ENCODE measurements at places on chromosomes 4 and X.
A peak's percentile ranks its signal among the peaks of the same experiment; 100 is the strongest.

DNA sequence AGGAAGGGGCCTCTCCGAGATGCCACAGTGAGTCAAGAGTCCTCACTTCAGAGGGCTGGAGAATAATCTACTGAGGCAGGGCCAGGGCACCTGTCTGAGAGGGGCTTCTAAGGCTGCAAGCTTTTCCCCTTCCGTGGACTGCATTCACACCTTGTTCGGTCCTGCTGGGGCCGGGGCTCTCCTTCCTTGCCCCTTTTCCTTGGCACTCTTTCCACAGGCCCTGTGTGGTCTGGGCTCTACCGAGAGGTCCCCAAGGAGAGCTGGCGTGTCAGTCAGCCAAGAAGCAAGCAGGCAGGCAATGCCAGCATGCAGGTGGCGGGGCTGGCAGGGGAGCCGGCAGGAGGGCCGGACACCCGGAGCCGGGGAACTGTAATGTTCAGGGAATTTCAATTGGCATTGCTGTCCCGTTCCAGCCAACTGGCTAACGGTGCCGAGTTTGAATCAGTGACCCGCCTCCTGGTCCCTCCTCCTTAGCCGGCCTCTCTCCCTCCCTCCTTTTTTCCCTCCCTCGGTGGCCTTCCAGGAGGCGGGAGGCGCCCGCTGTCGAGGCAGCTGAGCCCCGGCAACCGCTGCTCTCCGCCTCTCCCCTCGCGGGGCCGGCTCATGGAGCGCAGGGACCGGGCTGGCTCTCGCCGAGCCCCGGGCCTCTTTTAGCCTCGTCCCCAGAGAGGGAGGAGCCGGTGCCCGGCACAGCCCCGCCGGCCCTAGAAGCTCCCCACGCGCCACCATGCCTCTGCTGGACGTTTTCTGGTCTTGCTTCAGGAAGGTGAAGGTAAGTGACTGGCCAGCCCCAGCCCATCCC is at the start of gene STARD8:
STARD8 (plus strand) TSS at position 511 of the 802 bp plus-strand sequence; CDS start at position 728, 217 bp downstream.
- no peak for DNase-seq

DNA sequence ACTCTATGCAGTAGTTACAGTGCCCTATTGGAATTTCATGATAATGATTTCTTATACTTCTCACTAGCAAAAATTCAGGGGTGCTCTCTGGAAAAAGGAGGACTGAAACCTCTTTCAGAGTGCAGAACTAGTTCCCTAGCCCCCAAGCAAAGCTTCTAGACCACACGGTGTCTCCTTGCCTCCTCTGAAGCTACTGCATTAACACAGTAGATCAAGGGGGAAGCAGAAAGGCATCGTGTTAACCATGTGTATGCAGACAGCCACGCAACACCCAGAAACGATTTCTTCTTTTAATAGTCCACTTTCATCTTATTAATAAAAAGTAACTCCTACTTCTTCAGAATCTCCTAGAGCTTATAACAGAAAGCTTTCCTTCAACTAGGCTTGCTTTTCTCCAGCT is 44.7 kb downstream of the MAML3 start:
- no peak for DNase-seq

- no peak for DNase-seq
Measured at GRCh38 chr4:3713817-3714641, 52.2 kb upstream of the ADRA2C start.

- DNase-seq, result no peak
Measured at GRCh38 chrX:122168241-122168640, 1015.8 kb upstream of the GRIA3 start.

DNA sequence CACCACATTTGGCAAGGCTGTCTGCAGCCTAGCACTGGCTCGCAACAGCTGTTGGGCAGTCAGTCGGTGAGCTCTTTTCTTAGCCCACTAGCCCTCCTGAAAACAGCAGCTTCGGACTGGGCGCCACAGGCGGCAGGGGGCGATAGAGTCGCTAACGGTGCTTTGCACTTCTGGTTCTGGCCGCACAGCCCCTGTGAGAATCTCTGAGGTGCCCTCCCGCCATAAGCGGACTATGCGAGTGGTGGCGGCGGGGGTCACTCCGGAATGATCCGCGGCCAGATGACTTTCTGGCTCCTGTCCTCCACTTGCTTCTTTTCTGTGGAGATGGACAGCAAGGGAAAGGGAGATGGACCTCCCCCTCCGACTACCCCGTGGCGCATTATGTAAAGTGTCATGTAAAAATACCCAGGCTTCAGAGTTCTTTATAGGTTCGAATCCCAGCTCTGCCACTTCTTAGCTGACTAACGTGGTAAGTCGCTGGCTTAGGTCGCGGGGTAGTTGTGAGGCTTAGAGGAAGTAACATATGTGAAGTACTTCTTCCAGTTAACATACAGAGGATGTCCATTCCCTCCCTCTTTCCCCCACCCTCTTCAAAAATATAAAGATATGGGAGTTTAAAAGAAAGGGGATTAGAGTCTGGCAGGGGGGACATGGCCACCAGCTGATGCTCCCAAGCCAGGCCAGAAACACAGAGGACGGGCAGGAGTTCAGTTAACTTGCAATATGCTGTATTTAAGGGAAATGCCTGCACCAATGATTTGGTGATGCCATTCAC is 11.0 kb downstream of the ARHGAP36 start:
- no peak for DNase-seq

DNA sequence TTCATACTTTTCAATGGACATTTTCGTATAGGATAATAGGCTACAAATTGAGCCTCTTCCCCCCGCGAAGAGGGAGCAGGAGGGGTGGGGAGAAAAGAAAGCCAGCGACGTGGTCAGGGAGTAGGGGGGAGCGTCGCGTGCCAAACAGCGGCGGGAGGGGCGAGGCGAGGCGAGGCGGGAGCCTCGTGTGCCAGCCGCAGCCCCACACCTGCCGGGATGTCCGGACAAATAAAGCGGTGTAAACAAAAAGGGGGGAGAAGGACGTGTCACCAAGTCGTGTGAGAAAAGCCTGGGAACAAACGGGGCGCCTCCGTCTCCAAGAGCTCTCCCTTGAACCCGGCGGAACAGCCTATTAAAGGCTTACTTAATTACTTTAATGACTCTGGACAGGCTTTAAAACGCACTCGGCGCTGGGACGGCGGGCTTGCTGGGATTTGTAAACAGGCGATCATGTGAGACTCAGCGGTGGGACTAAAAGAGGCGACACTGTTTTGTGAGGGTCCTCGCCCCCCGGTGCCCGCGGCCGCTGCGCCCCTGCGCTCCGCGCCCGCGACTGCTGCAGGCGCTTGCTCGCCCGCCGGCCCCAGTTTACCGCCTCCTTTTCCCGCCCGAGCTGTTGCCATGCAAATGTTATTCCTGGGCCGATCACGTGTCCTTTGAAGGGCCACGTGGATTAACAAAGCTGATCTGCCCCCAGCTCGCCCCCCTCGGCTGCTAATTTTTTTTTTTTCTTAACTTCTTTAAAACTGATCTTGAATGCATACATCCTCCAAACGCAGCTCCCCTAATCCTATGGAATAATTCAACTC is at the start of gene HELT:
HELT (plus strand) TSS at position 527 of the 809 bp plus-strand sequence. CDS start 439 bp downstream, outside the sequence.
- no peak for DNase-seq

GRCh38 chr4:175346376-175346775 is 428.2 kb downstream of the ADAM29 start:
- DNase-seq, result no peak

DNA sequence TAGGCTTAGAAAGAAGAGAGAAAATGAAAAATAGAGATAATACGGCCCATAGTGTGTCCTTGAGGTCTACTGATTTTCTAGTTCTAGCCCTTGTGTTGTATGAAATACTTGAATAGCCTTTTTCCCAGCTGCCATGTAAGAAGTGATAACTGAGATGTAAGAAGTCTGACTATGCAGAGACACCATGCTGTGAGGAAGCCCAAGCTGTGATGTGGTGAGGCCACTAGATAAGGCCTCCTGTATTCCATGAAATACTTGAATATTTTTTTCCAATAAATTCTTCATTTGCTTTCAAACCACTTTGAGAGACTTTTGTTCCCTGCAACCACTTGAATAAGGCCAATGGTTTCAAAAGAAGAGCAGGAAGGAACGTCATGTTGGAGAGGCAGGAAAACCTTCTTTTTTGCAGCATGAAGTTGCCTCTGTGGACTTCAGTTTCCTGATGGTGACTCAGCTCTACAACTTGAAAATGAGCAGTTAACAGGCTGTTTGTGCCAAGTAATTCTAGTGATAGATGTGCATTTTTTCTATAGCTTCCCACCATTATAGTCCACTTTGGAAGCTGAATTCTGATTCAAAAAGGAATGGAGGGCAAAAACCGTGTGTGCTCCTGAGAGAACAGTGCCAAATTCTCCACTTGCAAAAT is 25.5 kb upstream of the FAM9C start:
- DNase-seq, result no peak

DNA sequence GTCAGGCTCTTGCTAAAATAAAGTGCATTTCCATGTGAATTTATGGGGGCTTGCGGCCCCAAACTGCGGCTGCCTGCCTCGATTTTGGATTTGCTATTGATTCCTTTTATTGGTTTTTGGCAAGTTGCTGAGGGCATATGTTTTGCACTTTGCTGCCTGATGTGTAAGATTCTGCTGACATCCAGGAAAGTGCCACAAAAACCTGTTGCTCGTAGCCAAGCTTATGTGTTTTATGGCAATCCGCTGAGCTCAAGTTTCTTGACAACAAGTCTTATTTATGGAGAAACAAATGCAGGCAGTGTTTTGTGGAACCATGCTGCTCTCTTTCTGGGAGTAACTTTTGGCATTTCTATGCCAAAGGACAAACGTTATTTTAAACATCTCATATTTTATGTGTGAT is 97.3 kb upstream of the DDIT4L start:
- DNase-seq, result no peak

DNA sequence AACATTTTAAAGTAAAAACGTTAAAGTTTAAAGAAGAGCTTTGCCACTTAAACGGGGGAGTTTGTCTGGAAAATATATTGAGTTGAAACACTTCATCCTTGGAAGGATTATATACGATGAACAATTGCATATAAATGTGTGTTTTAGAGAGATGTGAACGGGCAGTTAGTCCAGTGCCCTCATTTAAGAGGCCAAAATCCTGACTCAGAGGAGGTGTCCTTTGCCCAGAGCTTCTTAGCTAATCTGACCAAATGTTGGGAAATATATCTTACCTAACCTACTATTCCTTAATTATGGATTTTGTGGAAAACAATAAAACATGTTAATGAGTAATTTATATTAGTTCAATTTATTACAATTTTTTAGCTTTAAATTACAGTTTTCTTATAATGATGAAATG is 327.2 kb upstream of the DIPK2B start:
- no peak for DNase-seq

GRCh38 chr4:84547211-84547610 is 35.7 kb upstream of the CDS1 start:
- no peak for DNase-seq

GRCh38 chr4:77014256-77014655 is 61.5 kb downstream of the CCNI start:
- DNase-seq, result no peak

- no peak for DNase-seq
Measured at GRCh38 chr4:80452768-80453167, 117.2 kb downstream of the CFAP299 start.

DNA sequence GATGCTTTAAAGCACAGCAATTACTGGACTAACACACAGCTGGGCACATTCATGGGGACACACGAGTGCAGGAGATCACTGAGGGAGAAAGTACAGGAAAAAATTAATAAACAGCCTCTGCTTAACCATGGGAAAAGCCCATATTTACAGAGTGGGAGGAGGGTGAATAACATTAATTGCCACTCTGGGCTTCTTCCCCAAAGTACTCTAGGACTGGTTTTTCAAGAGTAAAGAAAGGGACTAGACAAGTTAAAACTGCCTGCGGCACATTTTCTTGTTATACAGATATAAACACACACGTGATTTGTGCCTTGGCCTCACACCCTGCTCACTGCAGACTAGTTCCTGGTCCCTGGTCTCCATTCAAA is 179.7 kb upstream of the TET2 start:
- DNase-seq, result no peak

- no peak for DNase-seq
Measured at GRCh38 chr4:68349279-68349648, 626 bp downstream of the YTHDC1 start.

DNA sequence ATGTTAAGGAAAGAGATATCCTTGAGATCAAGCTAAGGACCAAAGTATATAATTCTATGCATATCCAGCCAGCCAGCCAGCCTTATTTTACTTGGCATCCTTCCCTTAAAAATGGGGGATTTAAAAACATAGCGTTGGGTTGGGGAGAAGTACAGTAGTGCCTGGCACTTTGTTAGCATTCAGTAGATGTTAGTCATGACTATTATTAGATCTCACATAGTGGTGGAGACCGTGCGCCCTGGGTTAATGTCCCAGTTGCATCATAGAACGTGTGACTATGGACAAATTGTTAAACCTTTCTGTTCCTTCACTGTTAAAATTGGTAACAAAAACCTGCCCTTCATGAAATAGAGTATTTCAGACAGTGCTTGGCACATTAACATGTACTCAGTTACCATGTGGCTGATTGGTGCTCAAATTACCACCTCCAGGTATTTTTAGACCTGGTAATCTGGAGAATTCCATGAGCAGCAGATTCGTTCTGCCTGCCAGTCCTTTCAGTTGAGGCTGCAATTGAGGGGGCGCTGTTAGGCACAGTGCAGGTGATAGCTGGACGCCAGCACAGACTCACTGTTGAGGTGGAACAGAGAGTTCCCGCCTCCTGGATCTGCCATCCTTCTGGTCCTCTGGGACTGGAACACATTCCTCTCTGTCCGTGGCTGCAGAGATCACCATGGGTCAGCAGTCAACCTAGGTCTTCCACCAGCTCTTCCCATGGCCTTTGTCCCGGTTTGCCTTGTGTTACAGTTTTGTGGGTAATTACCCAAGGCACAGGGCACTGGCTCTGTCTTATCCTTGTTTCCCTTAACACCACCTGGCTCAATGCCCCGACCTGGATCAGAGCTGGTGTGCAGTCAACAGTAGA is 31.7 kb downstream of the RBBP7 start:
- DNase-seq, result no peak

DNA sequence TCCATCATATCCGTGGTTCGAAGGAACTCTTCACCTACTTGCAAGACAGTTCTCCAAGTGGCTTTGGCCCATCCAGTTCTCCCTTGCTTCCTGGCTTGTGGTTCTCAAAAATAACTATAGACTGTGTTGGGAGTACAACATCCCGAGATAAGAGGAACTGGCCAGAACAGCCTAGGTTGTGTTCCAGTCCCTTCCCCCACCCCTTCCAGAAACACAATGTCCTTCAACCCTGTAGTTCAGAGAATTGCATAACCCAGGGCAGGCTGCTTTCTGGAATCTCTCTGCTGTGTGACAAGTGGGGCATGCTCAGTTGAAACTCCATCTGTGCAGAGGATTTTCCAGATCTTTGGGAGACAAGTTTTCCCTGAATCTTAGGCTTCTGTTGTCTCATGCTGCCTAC is 206.5 kb downstream of the PCDH10 start:
- DNase-seq, result no peak

DNA sequence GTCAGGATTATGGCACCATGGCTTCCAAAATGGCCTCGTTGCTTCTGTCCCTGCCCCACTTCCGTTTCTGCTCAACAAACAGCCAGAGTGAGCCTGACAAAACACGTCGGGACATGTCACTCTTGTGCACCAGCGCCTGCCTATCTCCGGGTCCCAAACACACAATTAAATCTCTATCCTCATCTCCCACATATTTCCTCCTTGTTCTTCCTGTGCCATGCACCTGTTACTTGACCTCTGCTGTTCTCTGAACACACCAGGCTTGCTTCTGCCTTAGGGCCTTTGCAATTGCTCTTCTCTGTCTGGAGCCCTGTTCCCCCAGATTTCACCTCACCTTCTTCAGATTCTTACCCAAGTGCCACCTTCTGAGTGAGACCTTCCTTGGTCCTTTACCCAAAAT is 12.7 kb upstream of the CD38 start:
- peak; percentile 14 for DNase-seq

Measured in CD4-positive, alpha-beta T cell treated with Interleukin-6 at 100 ng/mL for 8 hours (primary cell).